ENCODE measurements at places on chromosomes 4 and X.

GRCh38 chrX:24920769-24921168, 95.0 kb downstream of the ARX start:
- DNase-seq, result no peak

DNA sequence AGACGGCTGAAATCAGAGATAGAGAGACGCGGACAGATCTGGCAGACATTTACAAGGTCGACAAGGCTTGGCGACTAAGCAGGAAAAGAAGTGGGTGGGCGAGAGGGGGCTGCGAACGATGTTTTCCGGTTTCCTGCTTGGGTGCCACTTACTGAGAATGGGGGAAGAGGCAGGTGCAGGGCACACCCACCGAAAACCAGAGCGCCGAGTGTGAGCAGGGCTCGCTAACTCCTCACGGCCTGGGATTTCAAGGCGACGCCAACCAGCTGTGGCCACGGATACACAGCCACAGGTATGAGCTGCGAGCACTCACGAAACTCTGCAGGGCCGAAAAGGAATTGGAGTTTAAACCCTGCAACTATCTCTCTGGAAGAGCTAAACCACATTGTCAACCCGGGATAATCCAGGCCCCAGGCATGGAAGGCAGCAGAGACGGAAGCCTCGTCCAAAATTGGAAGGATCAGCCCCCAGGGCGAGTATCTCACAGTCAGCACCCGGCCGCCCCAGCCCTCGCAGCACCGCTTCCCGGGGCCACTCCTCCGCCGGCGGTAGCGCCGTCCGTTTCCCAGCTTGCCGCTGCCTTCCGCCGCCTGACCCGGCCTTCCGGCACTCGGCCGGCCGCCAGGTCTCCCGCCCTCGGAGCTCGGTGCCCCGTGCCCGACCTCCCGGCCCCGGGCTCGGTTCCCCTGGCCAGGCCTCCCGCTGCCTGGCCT, 778 bp downstream of the CASP3 start:
- no peak for DNase-seq

- DNase-seq, result no peak
Measured at GRCh38 chr4:81723927-81724587, 252.3 kb upstream of the RASGEF1B start.

DNA sequence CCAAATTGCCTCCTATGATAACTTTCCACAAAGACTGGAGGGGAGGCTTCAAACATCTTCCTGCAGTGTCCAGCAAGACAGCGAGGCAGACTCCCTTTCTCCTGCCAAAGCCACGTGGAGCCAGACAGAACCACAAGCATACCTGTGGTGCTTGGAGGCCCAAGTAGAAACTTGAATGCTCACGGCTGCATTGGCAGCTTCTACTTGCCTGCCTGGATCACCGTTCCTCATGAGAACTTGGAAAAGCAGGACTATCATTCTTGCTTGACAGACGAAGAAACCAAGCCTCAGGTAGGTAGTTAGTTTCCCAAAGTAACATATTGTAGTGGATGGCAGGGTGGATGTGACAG, 216.3 kb upstream of the SFRP2 start:
- DNase-seq, result no peak

GRCh38 chrX:16458208-16458607, 191.8 kb upstream of the S100G start:
- no peak for DNase-seq

DNA sequence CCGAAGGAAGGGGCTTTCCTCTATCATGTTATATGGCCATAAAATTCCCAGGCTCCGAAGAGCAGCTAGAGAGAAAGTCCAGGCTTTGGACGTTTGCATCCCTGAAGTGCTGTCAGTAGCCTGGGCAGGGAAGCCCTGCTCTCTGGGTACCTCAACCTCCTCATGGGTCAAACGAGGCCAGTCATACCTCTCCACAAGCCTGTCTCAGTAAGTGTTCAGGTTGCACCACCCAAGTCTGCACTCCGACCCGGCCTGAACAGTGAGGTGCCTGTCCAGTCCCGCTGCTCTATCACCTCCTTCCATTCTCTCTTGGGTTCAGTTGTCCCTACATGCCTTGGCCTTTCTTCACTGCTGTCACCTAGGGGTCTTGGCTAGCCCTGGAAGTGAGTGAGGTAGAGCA, 78.9 kb downstream of the STARD8 start:
- DNase-seq, result no peak

GRCh38 chrX:15988661-15989603, 134.3 kb upstream of the AP1S2 start:
- no peak for DNase-seq

GRCh38 chr4:95572304-95572991, 23.7 kb upstream of the UNC5C start:
- no peak for DNase-seq

DNA sequence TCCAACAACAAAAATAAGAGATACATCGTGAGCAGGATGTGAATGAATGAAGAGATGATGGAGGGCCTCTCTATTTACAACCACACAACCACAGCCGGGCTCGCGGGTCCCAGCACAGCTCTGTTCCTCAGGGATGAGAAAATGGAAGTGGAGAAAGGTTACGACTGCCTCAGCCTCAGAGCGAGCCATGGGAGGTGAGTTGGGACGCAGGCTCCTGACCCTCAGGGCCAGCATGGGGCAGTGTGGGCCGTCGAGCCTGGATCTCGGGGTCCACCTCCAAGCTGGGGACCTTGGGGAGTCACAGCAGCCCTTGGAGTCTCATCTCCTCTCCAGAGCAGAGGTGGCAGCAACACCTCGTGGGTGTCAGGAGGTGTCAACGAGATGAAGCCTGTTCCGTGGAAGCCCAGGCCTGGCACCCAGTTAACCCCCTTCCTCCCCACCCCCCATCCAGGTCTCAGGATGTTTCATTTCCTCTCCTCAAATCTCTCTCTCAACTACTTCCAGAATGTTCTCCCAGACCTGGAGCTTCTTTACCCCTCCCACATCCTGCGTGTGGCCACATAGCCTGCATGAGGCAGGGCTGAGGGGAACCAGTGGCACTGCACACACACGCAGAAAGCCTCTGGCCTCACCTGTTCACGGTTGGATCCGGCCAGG, 25.9 kb downstream of the C4orf50 start:
- no peak for DNase-seq
